ENCODE measurements at places on chromosomes 3 and 15.
A peak's percentile ranks its signal among the peaks of the same experiment; 100 is the strongest.

DNA sequence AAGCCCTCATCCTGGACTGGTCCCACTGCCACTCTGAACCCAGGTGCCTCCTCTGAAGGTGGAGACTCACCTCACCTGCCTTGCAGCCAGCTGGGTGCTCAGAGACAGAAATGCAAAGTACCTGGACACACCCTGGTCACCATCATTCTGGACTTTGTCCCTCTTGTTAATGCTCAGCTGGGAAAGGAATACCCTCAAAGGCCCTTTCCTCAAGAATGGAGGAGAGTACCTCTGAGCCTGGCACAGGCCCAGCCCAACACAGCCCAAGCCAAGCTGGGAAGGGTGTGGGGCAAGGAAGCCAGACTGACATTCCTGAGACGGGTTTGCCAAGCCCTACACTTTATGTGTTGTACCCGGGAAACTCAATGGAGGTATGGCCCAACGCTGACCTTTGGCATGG, 983 bp upstream of the ALAS1 start:
- no peak for DNase-seq

DNA sequence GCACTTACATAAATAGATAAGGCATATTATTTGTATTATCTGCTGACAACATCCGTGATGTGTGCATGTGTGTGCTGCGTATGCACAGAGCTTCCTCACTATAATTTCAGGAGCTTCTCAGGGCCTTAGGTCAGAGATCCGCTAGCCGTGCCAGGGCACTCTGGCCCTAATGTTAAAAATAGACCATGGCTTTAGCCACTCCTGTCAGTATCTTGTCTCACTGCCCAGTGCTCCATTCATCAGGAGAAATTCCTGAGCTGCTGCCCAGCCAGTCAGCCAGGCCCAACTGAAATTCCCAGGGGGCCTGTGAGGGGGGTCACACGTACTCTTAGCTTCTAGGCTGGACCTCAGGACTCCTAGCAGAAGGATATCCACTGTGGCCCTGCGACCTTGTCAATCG, 70.0 kb upstream of the ABHD2 start:
- no peak for DNase-seq

DNA sequence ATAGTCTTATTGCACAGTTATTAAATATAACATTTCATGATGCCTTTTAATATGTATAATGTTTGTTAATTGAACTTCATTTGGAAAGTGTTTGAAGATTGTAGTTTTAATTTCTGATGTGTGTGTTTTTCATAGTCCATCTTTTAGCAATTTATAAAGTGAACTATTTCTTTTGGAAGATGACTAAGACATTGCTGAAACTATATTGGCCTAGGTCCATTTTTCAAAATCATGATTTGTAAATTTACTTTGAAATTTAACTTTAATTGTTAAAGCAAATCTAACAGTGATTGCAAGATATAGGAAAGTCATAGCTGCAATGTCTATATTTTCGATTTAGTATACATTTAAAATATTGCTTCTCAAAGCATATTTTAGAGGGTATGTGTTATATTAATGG, 30.8 kb downstream of the MCTP2 start:
- no peak for DNase-seq

DNA sequence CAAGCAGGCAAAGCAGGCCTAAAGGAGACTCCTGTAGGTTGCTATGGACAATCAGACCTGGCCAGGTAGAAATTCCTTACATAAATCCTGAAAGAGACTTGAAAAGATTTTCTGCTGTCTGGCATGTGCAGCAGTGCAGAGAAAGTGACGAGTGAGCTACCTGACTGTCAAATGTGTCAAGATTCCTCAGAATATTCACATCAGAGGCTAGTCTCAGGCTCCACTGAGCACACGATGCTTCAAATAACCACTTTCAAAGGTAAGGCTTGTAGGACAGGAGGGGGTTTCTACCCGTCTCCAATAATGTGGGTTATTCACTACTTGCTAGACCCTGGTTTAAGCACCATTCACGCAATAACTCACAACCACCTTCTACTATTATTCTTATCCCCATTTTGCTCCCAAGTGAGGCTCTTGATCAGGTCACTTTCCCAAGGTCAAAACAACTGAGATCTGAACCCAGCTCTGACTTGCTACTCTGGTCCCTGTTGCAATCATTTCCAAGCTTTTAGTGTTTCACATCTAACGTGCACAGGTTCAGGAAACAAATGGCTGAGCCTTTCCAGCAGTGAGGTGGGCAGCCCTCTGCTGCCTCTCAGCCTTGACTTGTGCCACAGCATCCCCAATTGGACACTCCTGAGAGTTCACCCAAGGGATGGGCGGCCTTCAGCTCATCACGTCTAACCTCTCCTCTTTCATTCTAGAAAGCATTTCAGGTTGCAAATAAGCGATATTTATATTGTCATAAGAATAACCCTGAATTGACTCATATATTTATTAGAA, 329.9 kb upstream of the WNT5A start:
- no peak for DNase-seq

GRCh38 chr3:9352917-9353752, 9.7 kb upstream of the THUMPD3 start:
- DNase-seq = peak; percentile 87

GRCh38 chr15:89621547-89621946, 33.7 kb downstream of the KIF7 start:
- DNase-seq = no peak

DNA sequence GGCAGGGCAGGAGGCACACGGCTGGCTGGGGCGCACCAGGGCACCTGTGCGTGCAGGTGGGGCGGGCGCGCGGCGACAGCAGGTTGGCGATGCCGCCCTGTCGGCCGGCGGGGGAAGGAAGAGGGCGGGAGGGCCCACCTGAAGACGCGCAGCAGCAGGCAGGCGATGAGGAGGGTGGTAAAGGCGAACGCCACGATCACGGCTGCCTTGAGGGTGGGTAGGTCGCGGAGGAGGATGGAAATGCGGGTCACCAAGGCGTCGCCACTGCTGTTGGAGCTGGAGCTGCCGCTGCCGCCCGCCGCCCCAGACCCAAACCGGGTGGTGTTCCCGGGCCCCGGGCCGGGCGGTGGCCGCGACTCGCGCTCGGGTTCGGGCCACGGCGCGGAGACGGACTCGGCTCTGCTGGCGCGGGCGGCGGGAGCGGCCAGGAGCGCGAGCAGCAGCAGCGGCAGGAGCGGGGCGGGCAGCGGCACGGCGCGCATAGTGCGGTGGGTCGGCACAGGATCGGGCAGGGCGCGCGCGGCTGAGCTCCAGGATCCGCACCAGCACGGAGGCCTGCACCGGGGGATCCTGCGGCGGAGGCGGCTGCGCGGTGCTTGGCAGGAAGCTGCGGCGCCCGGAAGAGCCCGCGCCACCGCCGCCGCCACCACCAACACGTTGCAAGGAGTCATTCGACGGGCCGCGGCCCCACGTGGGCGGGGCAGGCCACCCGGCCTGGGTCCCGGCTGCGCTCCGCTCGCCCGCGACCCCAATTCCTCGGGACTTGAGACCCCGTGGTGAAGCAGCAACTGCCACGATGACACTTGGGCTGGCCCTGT, at the start of gene FAM174B:
TSS of gene FAM174B (minus strand) at position 598 of the 818 bp plus-strand sequence.
- DNase-seq = peak; percentile 36

DNA sequence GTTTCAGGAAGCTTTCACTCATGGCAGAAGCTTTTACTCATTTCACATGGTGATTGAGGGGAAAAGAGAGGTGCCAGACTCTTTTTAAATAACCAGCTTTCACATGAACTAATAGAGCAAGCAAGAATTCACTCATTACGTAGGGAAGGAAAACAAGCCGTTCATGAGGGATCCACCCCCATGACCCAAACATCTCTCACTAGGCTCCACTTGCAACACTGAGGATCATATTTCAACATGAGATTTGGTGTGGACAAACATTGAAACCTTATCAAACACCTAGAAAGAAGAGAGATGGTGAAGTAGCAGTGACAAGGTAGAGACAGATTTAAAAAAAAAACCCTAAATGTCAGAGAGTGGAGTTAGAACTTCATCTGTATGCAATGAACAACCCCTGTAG, 408.6 kb upstream of the PDZRN3 start:
- no peak for DNase-seq

DNA sequence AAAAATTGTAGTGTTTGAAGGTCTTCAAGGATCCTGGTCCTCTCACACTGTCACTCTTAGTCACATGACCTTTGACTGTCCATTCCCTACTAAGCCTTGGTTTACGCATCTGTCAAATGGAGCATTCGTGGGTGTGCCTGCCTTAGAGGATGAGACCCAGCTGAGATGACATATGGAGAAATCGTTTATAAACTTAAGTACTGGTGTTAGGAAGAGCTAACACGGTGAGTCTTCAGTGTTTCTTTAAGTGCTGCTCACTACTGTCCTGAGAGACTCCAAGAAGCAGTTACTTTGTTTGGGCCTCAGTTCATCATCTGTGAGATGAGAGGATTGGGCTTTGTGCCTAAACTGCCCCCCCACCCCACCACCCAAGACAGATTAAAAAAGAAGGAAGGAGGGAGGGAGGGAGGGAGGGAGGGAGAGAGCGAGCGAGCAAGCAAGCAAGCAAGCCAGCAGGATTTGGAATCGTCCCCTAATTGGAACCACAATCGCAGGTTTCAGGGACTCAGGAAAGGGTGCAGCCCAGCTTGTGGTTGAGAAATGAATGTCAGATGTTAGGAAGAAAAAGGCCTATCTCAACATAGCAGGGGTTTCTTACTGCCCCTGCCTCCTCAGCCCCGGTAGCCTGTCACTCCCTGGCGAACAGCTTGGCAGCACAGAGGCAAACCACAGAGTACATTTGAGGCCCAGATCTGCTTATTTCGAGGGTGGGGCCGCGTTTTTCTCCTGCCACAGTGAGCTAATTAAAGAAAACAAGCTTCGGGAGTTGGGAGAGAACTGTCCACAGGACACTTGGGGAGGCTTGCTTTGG, 32.7 kb downstream of the SMAD3 start:
- DNase-seq = no peak

- no peak for DNase-seq
Measured at GRCh38 chr3:116001151-116001621, 377.9 kb downstream of the GAP43 start.

GRCh38 chr3:131526801-131527347, 24.1 kb upstream of the MRPL3 start:
- DNase-seq = peak; percentile 51

GRCh38 chr3:46075816-46076215, 48.5 kb upstream of the XCR1 start:
- no peak for DNase-seq

DNA sequence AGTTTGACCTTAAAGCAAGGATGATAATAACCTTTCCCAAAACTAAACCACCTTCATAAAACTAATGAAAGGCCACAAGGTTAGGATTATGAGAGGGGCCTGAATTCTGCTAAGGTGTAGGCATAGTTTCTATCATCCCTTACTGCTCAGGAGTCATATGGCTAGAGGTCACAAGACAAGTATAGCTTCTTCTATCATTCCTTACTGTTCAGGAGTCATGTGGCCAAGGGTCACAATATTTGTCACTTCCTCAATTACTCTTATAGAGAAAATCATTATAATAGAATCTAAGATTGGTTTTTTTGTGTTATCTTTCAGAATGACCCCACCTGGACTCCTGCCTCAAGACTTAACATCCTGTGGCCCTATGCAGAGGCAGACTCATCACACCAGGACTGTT, 36.6 kb downstream of the HERC1 start:
- DNase-seq = no peak

DNA sequence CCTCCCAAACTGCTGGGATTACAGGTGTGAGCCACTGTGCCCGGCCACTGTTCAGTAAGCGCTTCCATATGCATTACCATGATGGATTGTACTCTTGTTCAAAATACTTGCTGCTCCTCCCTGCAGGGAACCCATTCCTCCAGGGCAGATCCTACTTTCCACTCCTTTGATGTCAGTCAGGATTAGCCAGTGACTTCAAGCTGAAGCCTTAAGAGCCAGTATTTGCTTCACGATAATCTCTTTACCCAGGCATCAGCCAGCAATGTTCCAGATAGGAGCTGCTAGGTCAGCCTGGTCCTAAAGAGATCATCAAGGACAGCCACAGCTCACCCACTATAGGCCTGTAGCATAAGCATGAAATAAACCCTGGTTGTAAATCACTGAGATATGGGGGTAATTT, 96.5 kb upstream of the UBE2E2 start:
- DNase-seq = no peak

- DNase-seq = no peak
Measured at GRCh38 chr3:39977058-39977794, 167.8 kb downstream of the MYRIP start.

DNA sequence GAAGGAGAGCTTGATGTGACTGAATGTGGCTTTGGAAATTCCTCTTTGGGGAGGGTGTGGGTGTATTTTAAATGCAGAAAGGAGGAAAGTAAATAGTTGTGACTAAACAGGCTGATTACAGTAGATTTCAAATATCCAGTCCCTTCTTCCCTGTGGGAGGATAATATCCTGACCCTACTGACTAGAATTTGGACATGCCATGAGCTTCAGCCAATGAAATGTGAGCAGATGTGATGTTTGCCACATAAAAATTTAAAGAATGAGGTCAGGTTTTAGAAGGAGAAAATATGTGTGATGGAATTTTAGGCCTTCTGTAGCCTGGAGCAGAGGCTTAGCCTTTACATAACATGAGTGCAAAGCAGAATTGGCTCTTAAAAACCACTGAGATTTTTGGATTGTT, 1218.9 kb downstream of the ROBO2 start:
- no peak for DNase-seq

DNA sequence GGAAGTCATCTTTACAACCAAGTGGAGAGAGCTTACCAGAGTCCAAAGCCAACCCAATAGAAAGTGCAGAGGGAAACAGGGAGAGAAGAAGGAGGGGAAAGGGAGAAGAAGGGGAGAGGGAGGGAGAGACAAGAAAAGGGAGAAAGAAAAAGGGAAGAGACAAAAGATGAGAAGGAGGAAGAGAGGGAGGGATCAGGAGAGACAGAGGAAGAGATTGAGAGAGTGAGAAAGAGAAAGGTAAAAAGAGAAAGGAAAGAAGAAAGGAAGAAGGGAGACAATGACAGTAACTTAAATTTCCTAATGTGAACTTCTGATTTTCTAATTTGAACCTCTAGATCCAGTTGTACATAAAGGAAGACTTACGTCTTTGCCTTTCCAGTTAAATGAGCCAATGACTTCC, 20.7 kb upstream of the WNT5A start:
- DNase-seq = no peak

GRCh38 chr15:52008359-52008697, 10.7 kb upstream of the MAPK6 start:
- no peak for DNase-seq

DNA sequence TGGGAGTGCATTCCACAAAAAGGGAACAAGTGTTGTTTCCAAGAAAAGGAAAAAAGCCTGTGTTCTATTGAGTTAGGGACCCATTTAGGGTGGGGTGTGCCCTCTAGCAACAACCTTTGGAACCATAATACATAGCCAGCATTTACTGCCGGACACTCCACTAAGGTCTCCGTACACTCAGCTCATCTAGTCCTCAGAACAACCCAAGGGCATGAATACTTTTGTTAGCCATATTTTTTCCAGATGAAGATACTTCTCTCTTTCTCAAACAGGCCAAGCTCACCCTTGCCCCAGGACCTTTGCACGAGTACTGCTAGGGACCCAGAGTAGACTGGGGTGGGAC, 46.2 kb downstream of the GLDN start:
- no peak for DNase-seq

- DNase-seq = no peak
Measured at GRCh38 chr3:43770426-43771103, 79.8 kb downstream of the ABHD5 start.

GRCh38 chr3:146154995-146155394, 6.0 kb downstream of the PLOD2 start:
- no peak for DNase-seq

GRCh38 chr15:100542290-100542689, 13.5 kb upstream of the CERS3 start:
- no peak for DNase-seq

GRCh38 chr3:136893848-136894443, 31.9 kb downstream of the NCK1 start:
- no peak for DNase-seq

GRCh38 chr15:32029862-32030781, at the start of gene CHRNA7:
CHRNA7 (plus strand) TSS chr15:32030515; CDS start chr15:32030595, 80 bp downstream.
- DNase-seq = peak; percentile 51

Measured in posterior cingulate gyrus (tissue), 11 donors.